Smooth muscle cell of trachea (primary cell): ENCODE measurements at places on chromosomes 16 and 17. TPM values are rescaled to one million over a fixed set of nuclear protein-coding genes. Genes with fewer than 3 reads are reported as not detected.

The KRTAP4-1 gene
- total RNA-seq = not detected in 2 replicates

The NPIPB9 gene
- total RNA-seq = 2.0 and 3.2 TPM in 2 replicates

The ITGA2B gene
- total RNA-seq = 0.15 and 0.66 TPM in 2 replicates

The TRIM72 gene
- not detected in 2 replicates for total RNA-seq

The C16orf46 gene
- total RNA-seq = 0.73 and 1.5 TPM in 2 replicates

The SOX15 gene
- 0.66 and 0.73 TPM in 2 replicates for total RNA-seq

The CMTM4 gene
- 7.7 and 8.9 TPM in 2 replicates for total RNA-seq

The KCNG4 gene
- total RNA-seq = not detected in 2 replicates

The HSPB9 gene
- total RNA-seq = not detected in 2 replicates
